ENCODE measurements at places on chromosomes 3 and 15.

DNA sequence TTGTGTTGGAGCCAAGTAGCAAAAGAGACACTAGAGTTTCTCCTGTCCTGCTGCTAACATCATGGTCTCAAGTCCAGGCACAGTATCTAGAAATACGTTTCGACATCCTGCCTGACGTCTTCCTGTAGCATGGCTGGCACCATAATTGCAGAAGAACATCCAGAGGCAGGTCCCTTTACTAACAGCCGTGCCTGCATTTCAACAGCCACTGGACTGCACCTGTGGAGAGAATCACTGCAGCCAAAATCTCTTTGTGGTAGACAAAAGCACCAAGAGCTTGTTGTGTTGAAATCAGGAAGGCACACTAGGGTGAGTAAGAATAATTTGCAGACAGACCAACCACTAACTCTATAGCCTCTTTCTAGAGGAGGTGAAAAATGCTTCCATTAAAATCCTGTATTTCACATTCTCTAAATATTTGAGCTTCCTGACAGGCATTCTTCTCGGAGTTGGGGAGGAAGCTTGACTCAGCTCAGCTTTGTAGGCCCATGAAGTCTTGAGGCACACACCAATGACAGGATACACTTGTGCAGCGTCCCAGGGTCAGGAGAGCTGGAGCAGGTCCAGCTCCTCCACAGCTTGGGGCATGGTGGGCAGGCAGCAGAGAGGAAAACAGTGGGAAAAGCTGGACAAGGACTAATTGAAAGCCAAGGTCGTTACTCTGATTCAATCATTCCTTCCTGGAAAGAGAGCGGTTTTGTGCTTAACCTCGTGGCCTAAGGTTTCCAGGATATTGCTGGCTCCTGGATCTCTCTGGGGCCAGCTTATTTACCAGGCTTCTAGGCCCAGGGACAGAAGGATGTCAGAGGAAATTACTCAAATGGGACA lies 244.9 kb downstream of the FAM43A start:
- no peak for DNase-seq

DNA sequence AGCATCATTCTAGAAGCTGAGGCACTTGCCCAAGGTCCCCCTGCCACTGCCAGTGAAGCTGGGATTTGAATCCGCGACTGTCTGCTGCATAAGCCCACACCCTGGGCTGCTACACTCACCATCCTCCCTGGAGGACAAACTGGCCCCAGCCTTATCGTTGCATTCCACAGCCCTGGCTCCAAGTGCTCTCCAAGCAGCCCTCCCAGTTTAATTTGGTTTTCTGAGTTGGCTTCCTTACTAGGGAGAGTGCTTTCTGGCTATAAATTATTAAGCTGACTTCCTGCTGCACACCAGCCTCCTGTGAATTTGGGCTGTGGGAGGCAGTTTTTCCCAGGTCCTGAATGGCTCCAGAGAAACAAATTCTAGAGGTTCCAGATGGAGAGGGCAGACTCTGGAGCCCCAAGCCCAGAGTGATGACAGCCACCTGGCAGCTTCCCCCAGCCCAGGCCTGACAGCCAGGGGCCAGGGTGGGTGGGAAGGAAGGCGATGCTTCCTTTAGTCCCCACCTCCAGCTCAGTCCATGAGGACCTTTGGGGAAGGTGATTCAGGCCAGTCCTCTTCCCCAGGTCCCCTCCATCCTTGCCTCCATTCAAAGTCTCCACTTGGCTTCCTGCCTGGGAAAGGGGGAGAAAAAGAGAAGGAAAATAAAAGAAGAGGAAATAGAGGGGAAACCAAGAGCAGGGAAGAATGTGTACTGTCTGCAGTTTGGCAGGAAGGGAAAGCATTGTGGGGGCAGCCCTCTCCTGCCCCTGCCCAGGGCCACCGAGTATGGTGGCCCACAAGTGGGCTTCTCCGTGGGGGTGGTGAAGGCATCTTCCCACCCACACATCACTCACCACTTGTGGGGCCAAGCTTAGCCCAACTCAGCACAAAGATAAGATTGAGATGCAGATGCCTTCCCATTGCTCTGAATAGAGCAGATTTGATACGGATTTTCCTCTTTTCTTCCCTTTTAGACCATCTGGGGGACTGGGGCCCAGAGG lies 69.6 kb downstream of the SEMA5B start:
- DNase-seq = no peak

DNA sequence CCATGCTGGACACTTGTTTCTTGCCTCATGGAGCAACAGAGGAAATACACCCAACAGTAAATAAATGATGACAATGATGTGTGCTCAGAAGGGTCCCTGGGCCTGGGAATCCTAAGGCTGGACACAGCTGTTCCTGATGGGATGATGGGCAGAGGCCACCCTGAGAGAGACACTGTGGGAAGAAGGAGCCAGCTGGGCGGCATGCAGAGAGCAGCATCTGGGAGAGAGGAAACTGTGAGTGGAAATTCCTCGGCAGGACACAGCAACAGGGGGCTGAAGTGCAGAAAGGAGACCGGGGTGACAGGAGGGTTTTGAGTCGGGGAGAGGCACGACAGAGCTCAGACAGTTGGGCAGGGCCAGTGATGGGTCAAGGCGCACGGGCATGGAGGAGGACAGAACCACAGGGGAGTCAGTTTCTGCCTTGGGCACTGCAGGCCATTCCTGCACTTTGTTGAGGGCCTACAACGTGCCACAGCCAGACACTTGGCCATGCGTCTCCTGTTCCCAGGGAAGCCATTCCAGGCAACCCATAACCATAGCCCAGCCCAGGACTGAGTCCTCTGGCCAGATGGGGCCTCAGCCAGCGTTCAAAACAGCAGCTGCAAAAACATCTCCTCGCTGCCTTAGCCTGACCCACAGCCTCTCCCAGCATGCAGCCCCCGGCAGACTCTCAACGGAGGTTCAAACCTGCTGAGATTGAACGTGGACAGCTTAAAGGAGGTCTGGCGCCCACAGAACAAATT lies 36.7 kb upstream of the SLC6A1 start:
- DNase-seq = no peak

DNA sequence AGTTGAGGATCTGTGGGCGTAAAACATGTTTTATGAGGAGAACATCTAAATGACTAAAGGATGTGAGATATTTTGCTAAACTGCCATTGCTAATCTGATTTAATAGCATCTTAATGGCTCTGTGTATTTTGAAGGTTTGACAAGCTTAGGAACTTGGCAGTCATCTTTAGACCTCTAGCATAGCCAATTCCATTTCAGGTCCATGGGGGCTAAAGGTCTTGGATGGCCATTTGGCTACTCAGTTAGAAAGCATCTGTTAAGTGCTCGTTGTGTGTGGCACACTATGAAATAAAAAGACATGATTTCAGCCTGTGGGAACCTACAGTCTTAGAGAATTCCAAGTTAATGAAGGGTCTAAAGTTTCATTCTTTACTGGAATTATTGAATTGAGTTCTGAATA lies 236.2 kb downstream of the IL5RA start:
- no peak for DNase-seq

DNA sequence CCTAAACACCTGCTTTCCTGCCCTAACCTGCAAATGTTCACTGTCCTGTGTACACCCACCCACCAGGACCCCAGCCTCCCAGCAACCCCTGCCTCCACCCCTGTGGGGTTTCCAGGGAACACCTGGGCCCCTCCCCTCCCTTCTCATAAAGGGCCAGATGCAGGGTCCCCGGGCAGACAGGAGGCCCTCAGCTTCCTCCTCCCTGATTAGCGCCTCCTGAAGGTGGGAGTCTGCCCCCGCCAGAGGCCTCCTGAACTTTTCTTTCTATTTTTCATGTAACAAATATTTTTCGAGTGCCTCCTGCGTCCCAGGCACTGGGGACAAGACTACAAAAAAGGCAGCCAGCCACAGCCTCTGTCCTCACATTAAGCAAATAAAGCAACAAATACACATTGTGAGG lies 135.4 kb upstream of the LINGO1 start:
- no peak for DNase-seq

GRCh38 chr15:71480556-71480955 lies 329.8 kb upstream of the NR2E3 start:
- DNase-seq = no peak

DNA sequence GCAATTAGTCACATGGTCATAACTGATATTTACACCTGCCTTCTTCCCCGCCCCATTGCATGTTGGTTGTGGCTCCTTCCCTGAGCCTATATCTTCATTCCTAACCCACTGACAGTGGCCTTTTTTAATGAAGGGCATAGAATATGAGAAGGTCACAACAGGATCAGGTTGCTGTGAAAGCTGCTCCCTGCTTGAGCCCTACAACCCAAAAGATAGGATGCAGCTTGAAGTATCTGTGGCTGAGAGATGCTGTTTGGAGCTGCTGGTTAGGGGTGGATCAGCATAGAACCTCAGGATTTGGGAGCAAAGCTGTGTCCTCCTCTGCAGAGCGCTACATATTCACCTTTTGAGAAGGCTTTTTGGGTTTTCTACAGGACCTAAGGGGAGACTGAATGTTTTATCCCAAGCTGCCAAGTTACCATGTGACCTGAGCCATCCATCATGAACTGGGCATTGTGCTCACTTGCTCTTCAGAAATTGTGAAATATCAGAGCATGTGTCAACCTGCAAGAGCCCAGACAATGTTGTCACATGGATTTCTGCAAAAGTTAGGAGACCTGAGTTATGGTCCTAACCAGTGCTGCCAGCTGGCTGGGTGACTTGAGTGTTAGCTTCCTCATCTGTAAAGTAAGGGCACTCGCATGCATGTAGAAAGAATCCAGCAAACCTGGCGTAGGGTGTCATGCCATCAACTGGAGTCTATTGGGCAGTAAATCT lies 49.8 kb upstream of the ARL8B start:
- no peak for DNase-seq

GRCh38 chr3:8578282-8578681 lies 66.3 kb downstream of the SSUH2 start:
- DNase-seq = no peak

GRCh38 chr15:72369964-72370363 lies 5.8 kb downstream of the HEXA start:
- no peak for DNase-seq

GRCh38 chr3:179503152-179503551 lies 51.9 kb upstream of the GNB4 start:
- no peak for DNase-seq

DNA sequence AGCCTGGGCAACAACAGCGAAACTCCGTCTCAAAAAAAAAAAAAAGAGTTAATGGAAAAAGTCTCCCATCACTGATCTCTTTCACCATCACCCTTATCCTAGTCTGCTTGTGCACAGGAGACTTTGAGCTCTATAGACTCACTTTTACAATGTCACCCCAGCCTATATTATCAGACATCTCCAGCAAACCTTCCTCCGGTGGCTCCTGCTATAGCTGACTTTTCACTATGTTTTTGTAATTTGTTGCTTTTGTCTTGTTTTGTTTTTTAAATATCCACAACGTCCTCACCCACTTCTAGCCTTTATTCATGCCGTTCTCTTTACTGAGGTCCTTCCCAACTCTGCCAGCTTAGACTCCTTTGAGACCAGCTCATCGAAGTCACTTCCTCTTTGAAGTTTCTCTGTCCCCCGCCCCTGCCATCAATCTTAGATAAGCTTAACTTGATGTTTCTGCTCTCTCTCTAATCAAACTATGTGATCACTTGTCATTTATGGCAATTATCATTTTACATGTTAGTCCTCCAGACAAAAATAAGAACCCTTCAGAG lies 82.7 kb upstream of the CHD2 start:
- DNase-seq = no peak

- DNase-seq = peak; percentile 71
These were observed 75.1 kb downstream of the CCK start for GRCh38 chr3:42190701-42191442.

DNA sequence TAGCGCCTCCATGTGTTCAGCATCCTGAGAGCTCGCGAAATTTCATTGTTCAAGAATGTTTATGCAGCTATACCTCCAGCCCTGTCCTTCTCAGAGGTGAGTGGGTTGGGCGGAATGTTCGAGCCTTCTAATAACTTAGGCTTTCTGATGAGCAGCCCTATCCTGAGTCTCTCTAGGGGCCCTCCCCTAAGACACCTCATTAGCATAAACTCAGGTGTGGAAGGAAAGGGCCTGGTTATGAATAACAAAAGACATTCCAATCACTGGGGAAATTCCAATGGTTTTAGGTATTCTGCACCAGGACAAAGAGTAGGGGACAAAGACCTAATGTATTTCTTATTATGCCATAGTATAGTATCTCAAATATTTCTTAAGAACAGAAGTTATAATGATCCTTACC lies 138.1 kb upstream of the PDZRN3 start:
- DNase-seq = no peak

GRCh38 chr3:156561533-156561932 lies 6.6 kb upstream of the SSR3 start:
- no peak for DNase-seq

GRCh38 chr3:79253271-79253670 lies 514.5 kb downstream of the ROBO1 start:
- no peak for DNase-seq

- DNase-seq = no peak
These were observed 4.9 kb downstream of the MGLL start for GRCh38 chr3:127817406-127817841.

DNA sequence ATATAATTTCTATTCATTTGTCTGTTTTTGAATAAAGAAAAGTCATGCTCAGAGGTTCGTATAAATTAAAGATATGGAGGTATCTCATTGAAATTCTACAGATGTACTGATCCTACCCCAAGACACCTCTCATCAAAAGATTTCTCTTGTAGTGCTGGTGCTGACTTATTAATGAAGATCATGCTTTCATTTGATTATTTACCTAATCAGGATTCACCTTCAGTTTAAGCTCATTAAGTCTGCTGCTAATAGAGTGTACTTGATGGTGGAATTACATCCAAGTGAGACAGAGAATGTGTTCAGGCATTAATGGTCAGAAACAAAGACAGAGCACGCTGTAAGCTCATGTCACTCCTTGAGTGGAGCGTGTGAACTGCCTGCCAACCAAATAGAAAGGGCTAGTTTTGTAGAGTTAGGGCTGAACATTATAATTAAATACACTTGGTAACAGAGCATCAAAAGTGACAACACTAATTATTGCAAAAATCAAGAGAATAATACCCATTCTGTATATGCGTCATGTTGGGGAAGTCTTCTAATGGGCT lies 45.5 kb downstream of the KBTBD12 start:
- DNase-seq = no peak

- no peak for DNase-seq
These were observed at the start of gene ONECUT1 for GRCh38 chr15:52790169-52790708. Gene ONECUT1, minus strand, starts transcription at chr15:52790336. Its CDS starts 452 bp downstream, at chr15:52789884.

GRCh38 chr15:56732886-56733135 lies 498 bp downstream of the ZNF280D start:
- peak; percentile 49 for DNase-seq

DNA sequence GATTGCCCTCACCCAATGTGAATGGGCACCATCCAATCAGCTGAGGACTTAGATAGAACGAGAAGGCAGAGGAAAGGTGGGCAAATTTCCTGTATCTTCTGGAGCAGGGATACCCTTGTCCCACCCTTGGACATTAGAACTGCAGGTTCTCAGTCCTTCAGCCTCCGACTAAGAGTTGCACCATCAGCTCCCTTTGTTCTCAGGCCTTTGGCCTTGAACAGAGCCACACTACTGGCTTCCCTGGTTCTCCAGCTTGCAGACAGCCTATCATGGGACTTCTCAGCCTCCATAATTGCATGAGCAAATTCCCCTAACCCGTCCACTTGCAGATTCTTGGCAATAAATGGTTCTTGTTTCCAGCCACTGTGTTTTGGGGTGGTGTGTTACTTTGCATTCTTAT lies 102.4 kb downstream of the LSM3 start:
- no peak for DNase-seq

- no peak for DNase-seq
These were observed 349.4 kb downstream of the DOCK3 start for GRCh38 chr3:51024121-51024520.

GRCh38 chr3:123318374-123318773 lies 116.6 kb downstream of the SEC22A start:
- no peak for DNase-seq
